ENCODE measurements at places on chromosomes 11 and 22. TPM values are rescaled to one million over a fixed set of nuclear protein-coding genes. Genes with fewer than 3 reads are reported as not detected.
A peak's percentile ranks its signal among the peaks of the same experiment; 100 is the strongest.

DNA sequence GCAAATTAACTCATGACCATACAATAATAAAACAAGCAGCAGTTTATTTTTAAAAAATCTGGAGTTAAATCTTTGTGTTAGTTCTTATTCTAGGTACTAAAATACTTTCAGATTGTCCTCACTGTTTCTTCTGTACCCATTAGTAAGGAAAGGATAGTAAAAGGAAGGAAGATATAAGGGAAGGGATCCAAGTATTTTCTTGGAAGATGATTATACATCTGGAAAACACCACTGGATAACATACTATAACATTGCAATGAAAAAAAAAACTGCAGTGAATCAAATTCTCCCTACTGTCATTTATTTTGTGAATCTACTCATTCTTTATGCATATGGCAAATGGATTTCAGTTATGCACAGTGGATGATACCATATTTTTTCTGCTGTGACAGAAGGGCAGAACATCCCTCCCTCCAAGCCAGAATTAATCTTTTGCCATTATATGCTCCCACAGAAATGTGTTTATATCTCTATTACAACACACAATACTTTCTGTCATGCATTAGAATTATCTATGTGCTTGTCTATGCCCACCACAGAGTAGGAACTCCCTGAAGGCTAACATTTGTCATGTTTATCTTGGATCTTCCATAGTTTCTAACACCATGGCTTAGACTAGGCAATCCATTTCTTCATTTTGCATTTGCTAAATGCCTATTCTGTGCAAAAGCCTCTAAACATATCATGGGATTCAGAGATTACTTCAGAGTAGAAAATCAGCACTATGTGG is 282.3 kb upstream of the CTSC start:
- DNase-seq: no peak

- peak; percentile 76 for DNase-seq
Measured at GRCh38 chr11:8765294-8765693, 82.7 kb downstream of the RPL27A start.

CCDC87 gene
- 0.11 TPM for total RNA-seq

DNA sequence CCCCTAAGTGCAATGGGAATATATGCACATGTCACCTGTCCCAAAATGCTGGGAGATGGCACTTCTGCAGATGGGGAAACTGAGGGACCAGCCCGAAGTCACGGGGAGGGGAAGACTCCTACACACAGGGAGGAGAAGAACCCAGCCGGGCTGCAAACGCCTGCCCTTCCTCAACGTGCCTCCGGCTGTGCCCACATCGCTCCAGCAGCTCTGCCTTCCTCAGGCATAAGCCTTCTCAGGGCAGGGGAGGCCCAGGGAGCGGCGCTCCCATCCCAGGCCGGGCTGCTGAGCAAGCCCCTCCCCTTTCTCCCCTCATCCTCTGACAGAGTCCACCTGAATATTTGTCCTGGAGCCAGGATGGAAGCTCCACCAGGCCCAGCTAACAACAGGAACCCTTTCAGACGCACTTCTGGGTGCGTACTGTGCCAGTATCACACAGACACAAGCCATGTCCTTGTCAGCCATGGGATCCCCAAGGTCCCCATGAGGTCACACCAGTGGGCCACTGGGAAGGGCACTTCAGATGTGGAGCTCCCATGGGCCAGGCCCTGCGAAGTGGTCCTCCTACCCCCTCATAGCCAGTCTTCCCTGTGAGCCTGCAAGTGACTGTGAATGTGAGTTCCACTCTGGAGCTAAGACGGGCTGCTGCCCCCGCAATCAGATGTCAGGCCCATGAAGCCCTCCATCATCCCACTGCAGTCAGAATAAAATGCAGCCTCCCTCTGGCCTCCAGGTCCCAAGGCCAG is 2.5 kb upstream of the CD81 start:
- no peak for DNase-seq

INS gene
- not detected for total RNA-seq

DNA sequence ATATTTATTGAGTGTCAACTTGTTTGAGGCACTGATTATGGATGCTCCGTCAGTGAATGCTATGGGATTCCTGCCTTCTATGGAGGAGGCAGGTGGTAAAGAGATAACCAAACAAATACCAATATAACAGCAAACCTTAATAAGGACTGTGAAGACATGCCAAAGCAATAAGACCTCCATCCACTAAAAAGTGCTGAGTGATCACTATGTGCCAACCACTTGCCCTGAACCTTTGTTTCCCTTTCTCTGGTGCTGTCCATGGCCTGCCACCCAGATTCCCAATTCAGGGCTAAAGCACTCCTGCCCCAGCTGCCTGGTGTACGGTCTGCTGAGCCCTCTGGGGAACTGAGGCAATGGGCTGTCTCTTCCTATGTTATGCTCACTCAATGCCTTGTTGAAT is 1074.9 kb downstream of the OPCML start:
- DNase-seq: no peak

IL17REL gene
- not detected for total RNA-seq

SCN3B gene
- total RNA-seq: not detected

DNA sequence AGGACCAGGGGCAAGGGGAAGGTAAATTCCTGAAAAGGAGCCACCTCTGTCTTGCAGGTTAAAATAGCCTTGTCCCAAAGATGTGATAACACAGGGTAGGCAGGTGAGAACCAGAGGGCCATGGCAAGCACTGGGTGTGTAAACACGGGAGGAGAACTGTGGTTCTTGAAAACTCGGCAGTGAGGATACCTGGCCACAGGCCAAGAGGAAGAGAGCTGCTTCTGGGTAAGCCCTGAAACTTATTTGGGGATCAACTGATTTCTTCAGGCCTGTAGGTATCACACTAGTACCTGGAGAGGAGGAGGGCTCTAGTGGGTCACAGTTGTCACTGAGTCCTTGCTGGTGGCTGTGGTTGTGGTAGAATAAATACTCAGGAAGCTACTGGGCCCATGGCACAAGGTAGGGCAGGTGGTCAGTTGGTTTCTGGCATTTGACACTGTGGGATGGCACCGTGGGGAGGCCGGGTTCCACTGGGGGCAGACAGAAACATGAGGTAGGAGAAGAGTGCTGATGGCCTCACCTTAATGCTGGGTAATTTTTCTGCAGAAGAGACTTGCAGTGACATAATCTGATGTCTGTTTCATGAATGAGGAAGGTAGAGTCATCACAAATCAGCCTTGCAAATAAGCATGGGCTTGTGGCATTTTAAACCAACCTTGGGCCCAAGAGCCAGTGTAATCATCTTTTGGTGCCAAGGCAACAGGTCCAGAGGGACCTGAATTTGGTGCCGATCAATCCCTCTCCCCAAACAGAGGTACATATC is 22.0 kb downstream of the AMPD3 start:
- no peak for DNase-seq

TSGA10IP gene
- total RNA-seq: not detected

GRCh38 chr11:113572136-113572735 is 97.0 kb upstream of the DRD2 start:
- no peak for DNase-seq
